ENCODE measurements at places on chromosomes 2 and 18.

DNA sequence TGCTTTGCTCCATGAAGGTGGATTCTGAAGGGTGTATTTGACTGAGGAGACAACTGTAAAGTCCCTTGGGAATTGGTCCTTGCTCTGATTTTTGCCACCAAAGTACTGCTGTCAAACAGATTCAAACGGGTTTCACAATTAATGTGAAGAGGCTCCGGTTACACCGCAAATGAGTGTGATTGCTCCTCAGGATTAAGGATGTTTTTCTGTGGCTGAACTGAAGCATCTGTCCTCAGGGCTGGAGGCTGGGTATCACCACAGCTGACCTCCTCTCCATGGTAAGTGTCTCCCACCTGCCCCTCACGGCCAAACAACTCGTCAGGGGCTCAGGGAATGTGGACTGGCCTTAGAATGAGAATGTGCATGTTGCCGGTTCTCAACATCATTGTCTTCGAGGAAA, 130.4 kb upstream of the NDUFV2 start:
- DNase-seq, result no peak

- no peak for DNase-seq
Measured at GRCh38 chr18:46320297-46320696, 216.1 kb downstream of the HAUS1 start.

GRCh38 chr18:56487801-56488200, 150.6 kb downstream of the TXNL1 start:
- no peak for DNase-seq

GRCh38 chr18:48203961-48204666, 205.1 kb downstream of the ZBTB7C start:
- no peak for DNase-seq

DNA sequence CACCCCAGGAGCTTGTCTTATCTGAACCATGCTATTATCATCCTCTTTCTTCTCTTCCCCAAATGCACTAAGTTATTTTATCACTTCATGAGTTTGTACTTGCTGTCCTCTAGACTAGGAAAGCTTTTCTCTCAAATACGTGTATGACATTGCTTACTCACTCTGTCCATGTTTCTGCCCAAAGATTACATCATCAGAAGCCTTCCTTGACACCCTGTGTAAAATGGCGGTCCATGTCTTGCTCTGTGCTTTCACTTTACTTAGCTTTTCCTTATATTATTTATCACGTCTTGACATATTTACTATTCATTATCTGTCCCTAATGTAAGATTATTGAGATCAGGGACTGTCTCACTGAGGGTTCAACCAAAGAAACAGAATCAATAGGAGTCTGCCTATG, 196.1 kb upstream of the ZEB2 start:
- no peak for DNase-seq

- DNase-seq, result no peak
Measured at GRCh38 chr2:229220254-229220653, 50.8 kb downstream of the PID1 start.

DNA sequence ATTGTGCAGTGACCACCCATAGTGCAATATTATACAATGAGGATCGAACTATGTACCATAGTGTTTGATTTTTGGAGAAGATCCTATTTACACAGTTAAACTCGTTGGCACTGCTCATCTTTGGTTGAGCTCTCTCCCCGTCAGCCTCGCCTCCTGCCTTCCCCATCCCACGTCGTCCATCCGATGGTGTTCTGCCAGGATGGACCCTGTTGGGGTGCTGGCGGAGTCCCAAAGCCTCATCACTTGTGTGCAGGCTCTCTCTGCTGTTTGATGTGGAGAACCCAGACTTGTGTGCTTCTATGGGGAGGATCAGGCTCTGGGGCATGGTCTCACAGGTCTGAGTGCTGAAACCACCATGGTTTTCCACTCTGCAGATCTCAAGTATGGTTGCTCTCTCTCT, 85.4 kb downstream of the ITGB1BP1 start:
- DNase-seq, result no peak

GRCh38 chr2:21123473-21124393, at the start of gene TDRD15:
Gene TDRD15 (plus strand): TSS chr2:21123968. CDS start chr2:21137468, 13,500 bp downstream.
- no peak for DNase-seq

DNA sequence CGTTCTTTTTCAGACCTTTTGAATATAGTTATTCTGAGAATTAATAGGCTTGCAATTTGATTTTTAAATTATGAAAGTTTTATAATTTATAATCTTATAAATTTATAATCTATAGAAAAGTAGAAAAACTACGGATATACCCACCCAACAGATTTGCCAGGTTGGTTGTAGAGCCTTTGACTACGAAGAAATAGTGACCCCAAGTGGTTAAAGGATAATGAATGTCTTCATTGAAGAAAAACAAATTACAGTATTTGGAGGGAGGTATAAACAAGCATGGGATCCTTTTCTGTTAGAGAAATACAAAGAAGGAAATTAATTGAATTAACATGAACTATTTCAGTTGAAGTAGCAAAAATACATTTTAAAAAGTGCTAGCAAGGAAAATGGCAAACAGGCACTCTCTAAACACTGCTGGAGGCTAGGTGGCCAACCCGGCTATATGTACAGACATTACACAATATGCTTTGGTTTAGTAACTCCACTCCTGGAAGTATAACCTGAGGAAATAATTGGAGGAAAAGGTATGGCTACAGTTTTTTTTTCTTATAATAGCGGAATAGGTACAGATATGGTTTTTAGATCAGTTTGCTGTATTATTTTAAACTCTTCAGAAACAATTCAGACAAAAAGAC, 110.9 kb downstream of the MIB1 start:
- peak; percentile 32 for DNase-seq

DNA sequence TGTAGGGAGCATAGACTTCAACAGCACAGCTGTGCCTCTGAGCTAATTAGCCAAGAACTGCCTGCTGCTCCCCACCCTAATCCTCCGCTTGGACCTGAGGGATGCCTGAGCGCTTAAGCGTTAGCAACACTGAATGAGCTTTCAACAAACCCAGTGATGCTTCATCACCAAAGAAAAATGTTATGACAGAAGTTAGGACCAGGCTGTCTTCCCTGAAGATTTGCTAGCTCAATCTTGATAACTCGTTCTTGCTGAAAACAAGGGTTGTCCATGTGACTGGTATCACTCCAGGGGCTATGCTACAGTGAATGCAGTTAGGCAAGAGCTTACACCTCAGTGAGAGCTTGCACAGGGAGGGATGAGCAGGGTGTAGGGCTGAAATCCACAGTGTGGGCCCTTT, 190.7 kb upstream of the SIX2 start:
- DNase-seq, result no peak

DNA sequence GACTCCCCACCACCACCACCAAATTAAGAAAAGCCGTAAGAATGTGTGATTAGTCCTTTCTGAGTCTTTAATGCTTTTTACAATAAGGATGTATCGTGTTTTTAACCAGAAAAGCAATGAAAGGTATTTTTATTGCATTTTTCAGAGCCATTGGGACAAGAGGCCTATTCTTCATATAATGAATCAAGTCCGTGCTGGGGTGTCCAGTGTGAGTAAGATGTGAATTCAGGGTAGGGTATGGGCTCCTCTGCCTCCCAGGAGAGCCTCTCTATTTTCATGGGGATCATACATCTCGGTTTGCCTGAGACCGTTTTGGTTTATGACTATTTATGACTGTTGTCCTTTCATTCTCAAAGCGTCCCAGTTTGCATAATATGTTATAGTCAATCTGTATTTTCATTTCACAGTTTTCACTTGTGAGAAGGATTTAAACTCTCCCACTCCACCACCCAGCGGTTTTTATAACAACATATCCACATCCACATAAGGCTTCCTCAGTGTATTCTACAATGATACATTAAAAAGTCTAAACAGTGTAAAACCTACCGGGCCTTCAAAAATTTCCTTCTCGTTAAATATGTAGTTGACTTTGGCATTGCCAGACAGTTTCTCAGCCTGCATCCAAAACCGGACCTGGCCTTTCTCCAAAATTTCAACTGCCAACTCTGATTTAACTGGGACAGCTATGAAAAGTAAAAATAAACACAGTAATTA, 80.8 kb upstream of the LPIN2 start:
- DNase-seq, result no peak

GRCh38 chr18:46073474-46074331, 1.6 kb upstream of the PSTPIP2 start:
- peak; percentile 29 for DNase-seq

- DNase-seq, result no peak
Measured at GRCh38 chr2:32683520-32684086, 55.8 kb downstream of the TTC27 start.

DNA sequence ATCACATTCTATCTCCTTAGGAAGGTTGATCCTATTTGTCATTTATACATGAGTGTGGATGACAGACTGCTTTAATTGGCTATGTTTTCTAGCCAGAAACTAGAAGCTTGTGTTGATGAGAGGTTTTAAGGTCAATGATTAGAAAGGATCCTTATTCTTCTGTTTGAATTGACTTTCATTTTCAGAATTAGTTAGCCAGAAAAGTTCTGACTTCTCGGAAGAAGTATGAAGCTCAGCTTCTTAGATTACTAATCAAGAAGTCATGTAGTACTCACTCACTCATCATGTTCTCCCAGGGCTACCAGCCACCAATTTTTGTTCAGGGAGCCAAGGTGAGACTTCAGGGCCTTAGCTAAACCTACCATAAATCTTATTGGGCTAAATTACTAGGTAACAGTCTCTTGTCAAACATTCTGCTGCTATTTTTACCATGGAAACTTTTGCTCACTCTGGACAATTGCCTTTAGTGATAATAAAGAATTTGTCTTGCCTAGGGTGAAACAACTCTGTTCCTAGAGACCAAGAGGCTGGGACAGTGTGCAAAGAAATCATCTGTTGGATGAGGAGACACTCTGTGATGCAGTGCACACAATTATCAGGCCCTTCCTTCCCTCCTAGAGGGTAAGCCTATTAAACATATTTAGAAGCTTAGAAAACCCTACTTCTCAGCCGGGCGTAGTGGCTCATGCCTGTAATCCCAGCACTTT, 111.6 kb upstream of the DNMT3A start:
- DNase-seq, result no peak

DNA sequence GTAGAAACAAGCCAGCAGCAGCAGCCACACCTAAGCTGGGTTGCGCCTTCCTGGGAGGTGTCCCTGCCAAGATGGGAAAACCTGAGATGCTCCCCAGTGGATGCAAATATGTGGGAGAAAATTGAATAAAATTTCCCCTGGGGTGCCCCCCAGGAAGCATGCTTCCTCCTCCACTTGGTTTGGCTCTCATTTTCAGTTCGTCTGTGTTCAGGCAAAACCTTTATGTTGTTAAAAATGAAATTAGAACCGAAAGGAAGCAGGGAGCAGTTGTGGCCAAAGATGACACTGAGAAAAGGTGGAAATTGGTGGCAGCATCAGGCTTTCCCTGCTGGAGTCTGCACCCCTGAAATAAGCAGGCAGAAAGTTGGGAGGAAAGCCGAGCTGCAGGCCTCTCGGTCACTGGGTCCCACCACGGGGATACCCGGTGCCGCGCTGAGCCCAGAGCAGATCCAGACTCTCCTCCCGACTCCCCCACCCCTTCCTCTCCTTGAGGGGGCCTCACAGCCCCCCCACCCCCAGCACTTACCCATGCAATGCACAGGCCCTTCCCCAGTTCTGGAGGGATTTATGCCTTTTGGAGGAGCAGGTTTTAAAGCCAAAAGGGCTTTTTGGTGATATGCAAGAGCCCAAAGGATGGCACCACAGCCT, 267.7 kb upstream of the SPRED2 start:
- DNase-seq, result no peak

GRCh38 chr2:100852999-100853908, 33.3 kb downstream of the NPAS2 start:
- peak; percentile 11 for DNase-seq

GRCh38 chr2:30736461-30737325, 70.6 kb downstream of the CAPN13 start:
- no peak for DNase-seq

DNA sequence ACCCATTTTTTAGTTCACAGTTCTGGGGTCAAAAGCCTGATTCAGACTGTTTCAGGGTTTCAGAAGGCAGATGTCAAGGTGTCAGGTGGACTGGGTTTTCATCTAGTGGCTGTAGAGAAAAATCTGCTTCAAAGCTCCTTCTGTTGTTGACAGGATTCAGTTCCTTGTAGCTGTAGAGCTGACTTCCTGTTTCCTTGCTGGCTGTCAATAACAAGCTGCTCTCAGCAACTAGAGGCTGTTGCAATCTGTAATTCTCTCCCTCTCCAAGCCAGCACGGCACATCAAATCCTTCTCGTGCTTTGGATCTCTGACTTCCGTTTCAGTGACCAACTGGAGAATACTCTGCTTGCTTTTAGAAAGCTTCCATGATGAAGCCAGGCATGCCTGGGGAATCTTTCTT, 179.4 kb downstream of the DOK6 start:
- DNase-seq, result no peak

DNA sequence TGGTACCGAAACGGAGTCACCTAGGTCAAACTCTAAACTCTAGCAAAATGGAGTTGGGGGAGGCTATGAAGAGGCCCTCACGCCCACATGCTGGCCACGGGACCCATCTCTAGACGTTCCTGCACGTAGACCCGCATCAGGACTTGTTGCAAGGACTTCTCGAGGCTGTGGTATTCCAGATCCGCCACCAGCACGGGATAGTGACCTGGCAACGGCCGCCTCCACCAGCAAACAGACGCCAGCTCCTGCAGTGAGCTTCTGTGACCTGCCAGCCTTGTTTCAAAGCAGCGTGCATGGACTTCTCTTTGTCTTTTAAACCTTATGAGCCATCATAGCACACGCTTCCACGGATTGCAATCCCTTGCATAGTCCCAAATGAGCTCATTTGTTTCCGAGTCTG, 40.3 kb upstream of the RALBP1 start:
- DNase-seq, result no peak

- no peak for DNase-seq
Measured at GRCh38 chr18:26206488-26206887, 19.8 kb upstream of the TAF4B start.

DNA sequence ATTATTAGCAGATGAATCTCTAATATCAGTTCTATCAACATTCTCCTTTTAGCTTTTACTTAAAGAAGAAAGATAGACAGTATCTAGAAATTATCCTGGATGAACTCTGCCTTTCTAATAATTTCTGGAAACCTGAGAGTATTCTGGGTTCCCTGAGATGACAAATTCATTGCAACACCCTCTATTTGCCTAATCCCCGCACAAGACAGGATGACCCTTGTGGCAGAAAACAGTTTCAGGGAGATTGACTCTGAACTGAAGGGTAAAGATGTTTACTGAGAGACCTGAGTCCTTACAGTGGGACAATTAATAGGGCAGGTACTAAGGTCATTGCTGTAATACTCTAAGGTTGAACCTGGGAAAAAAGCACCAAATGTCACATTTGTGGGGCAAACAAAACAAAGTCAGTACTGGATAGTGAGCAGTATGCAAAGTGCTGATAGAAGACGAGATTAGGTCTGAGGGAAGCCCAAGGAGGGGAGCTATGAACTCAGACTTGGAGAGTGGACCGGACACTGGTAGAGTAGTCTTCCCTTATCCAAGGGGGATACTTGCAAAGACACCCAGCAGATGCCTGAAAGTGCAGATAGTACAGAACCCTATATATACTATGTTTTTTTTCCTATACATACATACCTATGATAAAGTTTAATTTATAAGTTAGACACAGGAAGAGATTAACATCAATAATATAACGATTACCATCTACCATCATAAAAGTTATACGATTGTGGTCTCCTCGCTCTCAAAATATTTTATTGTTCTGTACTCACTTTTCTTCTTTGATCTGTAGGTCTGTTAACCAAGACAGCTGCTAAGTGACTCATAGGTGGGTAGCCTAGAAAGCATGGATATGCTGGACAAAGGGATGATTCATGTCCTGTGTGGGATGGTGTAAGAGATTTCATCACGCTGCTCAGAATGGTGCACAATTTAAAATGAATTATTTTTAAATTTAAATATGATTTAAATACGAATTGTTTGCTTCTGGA, 148.3 kb upstream of the KLHL14 start:
- no peak for DNase-seq

- no peak for DNase-seq
Measured at GRCh38 chr2:70826696-70827350, 6.4 kb upstream of the CLEC4F start.

- DNase-seq, result no peak
Measured at GRCh38 chr2:173808718-173809117, 156.5 kb downstream of the SP3 start.
